Fibroblast of mammary gland (primary cell): ENCODE measurements at places on chromosomes 12 and 14.
A peak's percentile ranks its signal among the peaks of the same experiment; 100 is the strongest.

- peak; percentile 96 for DNase-seq
Observed at GRCh38 chr12:26691234-26691970, 141.6 kb downstream of the ITPR2 start.

DNA sequence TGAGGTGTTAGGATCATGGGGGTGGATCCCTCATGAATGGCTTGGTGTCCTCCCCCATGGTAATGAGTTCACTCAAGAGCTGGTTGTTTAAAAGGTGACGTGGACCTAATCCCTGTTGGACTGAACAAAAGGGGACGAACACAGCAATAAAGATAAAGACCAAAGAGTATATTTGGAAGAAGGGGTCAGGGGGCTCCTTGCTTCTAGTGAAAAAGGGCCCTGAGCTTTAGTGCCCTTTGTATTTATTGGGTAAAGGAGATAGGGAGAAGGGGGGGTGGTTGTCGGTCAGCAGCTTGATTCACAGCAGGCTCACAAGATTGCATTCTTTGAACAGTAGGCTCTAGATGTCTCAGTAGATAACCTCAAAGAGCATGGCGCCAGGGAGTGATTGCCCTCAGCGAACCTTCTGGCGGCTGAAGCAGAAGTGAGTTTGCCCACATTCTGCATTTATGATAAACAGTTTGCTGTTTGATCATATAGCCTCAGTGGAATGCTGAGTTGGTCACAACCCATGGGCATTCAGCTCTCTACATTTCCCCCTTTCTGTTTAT is 25.9 kb upstream of the MAPKAPK5 start:
- no peak for DNase-seq

GRCh38 chr12:79662046-79662811 is 28.5 kb downstream of the PAWR start:
- DNase-seq: no peak

DNA sequence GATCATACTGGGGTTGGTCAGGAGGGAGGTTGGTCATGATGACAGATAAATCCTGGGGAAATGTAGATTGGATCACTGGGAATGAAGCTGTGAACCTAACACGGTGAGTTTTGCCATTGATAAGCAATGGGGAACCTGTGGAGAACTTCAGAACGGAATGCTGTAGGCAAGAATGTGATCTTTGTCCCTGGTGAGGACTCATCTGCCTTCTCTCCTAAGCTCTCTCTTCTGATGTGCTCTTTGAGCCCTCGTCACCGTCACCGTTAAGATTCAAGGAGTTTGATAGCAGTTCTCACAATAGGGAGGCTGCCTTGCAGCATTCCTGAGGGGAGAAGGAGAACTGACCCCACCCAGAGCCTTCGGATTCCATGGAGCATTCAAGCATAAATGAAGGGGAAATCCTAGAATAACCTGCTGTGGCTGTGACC is 217.6 kb downstream of the ANO6 start:
- DNase-seq: no peak

DNA sequence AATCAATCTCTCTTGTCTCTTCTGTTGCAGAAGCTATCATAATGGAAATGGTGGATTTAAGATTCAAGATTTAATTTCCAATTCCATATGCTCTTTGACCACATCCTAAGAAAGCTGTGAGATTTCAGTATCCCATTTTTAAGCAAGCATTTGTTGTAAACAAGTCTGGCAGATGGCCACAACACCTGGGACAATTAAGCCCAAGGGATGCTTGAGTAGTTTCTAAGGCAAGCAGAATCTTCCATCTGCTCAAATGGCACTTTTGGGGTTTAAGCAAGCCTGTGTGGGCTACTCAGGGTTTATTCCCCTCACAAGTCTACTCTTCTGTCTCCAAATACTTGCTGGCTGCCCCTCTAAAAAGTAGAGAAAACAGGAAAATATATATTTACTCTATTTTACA is 304.7 kb upstream of the SYT1 start:
- no peak for DNase-seq

DNA sequence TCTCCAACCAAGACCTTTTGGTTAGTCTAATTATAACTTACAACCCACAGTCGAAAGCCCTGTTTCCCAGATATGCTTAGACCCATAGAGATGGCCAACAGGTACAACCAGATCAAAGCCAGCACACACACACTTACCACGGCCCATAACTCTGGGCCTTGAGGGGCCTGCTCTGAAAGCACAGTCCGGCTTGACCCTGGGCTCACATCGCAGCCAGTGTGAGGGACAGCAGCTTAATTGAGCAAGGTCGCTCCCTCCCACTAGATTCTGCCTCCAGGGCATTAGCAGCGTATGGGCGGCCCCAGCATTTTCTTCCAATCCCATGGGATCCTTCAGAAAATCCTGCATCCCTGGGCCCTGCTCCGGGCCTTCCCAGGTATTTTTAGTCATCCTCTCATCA is 157.4 kb upstream of the FKBP4 start:
- no peak for DNase-seq
